ENCODE measurements at places on chromosomes 1 and 21.

DNA sequence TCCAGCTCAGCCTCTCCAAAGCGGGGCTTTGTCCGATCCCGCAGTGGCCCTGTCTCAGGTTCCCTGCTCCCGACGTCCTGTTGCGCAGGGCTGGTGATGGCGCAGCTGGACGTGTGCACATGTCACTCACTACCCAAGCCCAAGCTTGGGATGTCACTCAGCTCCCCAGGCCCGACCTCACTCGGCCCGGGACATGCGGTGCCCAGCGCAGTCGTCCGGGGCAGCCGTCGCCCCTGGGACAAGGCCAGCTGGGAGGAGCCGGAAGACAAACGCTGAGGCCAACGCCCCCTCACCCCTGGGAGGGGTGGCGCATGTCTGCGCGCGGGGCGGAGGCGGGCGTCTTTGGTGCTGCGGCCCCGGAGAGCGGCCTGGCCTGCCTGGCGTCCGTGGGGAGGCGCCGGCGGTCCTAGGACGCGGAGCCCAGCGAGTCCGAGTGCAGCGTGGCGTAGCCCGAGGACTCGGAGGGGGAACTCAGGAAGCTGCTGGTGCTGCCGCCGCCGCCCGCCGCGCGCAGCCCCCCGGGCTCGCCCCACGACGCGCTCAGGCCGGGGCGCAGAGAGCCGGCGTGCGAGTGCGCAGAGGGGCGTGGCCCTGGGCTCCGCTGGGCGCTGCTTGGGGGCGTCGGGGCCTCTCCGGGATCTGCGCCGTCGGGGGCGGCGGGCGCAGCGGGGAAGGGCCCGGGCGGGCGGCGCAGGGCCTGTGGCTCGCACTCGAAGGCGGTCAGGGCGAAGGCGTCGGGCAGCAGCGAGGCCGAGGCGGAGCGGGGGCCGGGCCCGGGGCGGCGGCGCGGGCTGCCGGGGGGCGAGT lies 5.2 kb downstream of the HES3 start:
- DNase-seq = no peak

DNA sequence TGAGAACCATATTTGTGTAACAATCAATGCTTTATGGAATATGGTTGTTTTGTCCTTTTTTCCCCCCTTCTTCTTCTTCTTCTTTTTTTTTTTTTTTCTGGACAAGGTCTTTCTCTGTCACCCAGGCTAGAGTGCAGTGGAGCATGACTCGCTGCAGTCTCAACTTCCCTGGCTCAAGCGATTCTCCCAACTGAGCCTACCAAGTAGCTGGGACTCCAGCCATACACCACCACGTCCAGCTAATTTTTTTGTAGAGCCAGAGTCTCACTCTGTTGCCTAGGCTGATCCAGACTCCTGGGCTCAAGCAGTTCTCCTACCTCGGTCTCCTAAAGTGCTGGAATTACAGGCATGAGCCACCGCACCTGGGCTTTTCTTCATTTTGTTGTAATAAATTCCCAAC lies 86.7 kb downstream of the FMN2 start:
- DNase-seq = no peak

DNA sequence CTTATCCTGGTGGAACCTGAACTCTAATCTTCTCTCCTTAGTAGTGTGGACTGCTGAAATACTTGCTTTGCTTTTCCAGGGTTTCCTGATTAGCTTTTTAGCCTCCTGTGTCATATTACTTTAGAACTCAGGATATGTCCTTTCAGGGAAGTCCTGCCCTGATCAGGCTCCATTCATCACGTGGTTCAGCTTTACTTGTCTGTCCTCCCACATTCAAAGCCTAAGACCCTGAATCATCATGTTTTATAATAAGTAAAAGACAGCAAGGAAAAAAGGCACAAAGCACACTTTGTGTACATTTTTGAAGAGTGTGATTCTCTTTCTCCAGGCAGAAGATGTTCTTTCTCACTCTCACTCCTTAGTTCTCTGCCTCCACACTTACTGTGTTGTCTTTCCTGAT lies 70.6 kb downstream of the PATJ start:
- DNase-seq = no peak

- DNase-seq = no peak
These were observed 18.5 kb downstream of the CLCA1 start for GRCh38 chr1:86487131-86487810.

DNA sequence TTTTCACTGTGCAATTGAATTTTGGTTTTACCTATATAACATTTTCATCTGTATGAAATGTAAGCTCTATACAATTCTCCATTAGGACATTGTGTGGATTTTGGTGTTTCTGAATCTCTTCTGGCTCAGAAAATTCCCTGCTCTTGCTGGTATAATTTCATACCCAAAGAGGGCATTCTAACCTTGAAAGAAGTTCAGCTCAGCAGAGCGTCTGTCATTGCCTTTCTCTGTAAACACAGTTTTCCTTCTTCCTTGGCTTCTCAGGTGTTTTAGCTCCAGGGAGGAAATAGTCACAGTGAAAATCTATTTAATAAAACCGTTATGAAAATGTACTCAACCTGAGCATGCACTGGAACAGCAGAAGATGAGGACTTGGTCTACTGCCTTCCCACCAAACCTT lies 16.0 kb downstream of the DISC1 start:
- DNase-seq = no peak

- DNase-seq = no peak
These were observed 49.8 kb upstream of the KCNE1 start for GRCh38 chr21:34561806-34562205.

DNA sequence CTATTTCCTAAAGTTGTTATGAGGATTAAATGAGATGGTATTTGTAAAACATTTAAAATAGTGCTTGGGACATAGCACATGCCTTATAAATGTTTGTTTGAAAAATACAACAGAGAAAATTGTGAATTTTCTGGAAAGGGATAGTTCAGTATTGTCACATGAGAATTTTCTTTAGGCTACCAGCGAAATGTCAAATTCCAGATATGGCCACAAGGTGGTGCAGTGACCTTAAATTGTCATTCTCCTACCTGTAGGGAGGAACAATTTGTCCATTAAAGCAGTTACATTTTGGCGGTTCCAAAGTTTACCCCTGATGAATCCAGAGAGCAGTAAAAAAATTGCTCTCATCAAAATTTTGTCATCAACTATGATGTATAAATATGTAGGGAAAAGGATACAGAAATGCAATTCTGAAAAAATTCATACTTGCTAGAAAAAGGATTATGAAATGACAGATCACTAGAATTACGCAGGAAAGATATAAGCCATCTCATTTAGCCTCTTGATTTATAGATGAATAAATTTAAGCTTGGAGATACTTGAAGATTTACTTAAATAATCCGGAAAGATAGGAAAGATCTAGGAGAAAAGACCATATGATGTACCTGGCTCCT lies 50.2 kb upstream of the TSHB start:
- peak; percentile 23 for DNase-seq

DNA sequence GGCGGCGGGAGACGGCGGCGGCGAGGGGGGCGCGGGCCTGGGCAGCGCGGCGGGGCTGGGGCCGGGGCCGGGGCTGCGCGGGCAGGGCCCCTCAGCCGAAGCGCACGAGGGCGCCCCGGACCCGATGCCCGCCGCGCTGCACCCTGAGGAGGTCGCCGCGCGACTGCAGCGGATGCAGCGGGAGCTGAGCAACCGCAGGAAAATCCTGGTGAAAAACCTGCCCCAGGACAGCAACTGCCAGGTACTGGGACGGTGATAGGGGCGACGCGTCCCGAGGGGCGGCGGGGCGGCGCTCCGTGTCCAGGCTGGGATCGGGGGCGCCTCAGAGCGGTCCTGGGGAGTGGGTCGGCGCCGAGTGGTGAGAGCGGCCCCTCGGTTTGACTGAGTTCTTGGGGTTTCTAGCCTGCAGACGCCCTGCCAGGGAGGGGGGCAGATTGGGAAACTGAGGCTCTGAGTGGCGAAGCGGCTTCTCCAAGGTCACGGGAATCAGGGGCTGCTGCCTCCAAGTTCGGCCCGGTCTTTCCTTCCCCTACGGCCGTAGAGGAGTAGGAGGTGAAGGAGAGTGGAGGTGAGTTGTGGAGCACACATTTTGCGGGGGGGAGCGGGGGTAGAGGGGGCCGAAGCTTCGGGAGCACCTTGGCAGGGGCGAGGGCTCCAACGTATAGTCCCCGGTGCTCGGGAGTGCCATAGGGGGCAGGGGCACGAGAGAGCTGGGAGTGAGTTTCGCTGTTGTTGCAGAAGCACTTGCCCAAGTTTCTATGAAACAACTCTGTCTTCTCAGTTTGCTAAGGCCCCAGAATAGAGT lies 508 bp downstream of the RAVER2 start:
- no peak for DNase-seq

- DNase-seq = no peak
These were observed 298 bp downstream of the SSBP3 start for GRCh38 chr1:54405898-54406293.

DNA sequence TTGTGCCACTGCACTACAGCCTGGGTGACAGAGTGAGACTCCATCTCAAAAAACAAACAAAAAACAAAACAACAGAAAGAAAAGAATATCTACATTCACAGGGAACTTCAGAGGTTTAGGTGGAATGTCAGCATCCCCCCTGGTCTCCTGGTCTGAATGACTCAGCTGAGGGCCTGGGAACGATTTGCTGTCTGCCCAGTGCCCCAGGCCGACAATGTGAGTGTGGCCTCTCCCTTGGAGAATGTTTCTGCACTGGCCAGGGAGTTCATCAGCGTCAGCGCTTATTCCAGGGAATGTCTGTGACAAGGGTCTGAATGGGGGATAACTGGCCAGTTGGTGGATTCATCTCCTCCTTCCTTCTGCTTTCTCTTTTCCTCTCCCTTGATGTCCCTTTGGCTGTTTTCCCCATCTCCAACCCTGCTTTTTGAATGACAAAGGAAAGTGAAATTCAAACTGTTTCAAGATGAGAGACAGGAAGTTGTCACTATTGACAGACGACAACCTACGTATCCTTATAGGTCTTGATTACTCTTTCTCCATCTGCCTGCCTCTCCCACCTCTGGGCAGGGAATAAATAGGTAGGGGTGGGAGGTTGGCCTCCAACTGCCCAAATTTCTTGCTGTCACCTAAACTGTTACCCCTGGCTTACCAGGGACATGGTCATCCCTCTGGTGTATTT lies 213.1 kb downstream of the HHAT start:
- DNase-seq = no peak

- DNase-seq = no peak
These were observed 4.6 kb upstream of the CDCP2 start for GRCh38 chr1:54157401-54157800.

DNA sequence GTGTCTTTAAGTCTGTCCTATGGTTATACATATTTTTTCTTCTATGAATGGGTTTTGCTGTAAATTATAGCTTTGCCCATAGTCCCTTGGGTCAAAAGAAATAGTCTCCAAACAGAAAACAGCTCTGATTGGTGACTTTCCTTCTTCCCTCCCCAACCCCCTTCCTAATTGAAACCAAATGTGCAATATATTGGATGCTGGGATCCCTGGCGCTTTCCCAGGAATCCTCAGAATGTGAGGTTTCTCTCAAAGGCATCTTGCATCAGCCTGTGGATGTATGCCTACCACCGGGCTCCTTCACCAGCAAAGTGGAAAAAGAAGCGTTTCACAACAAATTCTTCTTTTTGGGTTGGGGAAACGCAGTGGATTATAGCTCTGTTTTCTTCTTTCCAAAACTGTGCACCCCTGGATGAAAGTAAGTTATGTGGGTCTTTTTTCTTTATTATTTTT lies at the start of gene DDR2:
Gene DDR2 (plus strand): TSS at position 248 of the 450 bp plus-strand sequence. CDS start 86,600 bp downstream, outside the sequence.
- DNase-seq = no peak

DNA sequence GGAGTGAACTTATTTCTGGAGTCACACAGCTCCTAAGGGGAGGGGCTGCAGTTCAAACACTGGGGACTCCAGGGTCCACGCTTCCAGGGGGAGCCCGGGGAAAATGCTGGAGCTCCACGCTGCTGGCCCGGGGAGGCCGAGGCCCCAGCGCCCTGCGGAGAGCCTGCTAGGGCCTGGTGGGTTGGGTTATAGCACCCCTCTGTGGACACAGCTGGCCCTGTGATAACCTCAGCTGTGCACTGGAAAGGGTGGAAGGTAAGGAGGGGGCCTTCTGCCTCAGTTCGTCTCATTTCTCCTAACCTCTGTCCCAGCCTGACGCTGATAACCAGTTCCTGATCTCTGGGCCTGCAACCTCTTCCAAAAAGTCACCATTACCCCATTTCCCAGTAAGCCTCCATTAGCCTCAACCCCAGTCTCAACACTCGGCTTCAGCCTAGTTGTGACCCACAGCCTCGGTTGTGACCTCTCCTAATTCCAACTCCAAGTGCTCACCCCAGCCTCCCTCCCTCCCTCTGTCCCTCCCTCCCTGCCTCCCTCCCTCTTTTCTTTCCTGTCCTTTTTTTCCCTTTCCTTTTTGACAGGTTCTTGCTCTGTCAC lies 7.1 kb downstream of the NBL1 start:
- DNase-seq = peak; percentile 61

- DNase-seq = no peak
These were observed 437.8 kb downstream of the PTBP2 start for GRCh38 chr1:97159342-97159741.

DNA sequence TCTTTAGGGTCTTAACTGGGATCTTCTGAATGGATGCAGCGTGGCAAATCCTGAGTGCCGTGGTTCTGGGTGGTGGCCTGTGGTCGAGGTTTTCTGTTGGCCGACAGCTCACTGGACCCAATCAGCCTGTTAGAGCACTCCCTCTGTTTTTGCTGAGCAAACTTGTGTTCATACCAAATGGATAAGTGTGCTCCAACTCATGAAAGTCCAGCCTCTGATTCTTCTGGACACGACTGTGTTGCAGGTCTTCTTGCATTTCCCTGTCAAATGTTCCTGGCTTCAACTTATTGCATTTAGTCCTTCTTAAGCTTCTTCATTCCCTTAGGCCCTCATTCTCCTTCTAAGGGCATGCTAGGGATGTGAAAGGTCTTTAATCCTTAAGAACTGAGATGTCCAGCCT lies 63.7 kb downstream of the AJAP1 start:
- DNase-seq = no peak

DNA sequence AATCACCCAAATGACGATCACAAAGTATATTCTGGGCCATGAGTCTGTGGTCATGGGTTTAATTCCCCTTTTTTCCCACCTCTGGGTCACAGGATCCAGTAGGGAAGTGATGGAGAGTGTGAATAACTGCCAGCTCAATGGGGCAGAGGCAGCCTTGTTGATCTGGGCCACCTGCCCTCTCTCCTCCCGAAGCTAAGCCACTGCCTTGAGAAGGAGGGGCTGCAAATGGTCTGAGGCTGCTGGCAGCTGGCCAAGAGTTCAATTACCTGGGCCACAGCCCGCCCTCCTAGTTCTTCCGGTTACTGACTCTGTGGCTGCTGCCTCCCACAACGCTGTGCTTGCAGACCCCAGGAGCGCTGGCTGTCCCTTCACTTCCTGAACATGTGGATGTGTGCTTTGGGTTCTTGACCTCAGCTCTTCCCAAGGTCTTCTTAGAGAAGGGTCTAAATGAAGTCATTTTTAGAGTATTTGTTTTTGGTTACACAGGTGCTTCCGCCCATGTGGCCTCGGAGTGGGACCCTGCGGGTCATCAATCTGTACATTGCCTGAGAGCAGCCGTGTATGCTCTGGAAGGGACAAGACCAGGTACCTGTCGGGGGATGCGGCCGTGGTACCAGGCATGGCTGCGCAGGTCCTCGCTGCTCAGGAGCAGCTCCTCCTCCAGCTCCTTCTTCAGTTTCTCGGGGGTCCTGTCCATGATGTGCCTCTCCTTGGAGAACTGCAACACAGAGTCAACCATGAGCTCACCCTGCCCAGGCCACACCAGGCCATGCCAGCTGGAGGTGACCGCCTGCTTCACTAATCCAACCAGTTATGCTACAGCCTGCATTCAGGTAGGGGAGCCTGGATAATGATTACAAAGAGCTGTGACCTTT lies 89.7 kb downstream of the BCAR3 start:
- DNase-seq = peak; percentile 46

Measured in GM19239 (cell line).